Cardiac muscle cell (in vitro differentiated cells and primary cell): ENCODE measurements at places on chromosomes 7 and 10. TPM values are rescaled to one million over a fixed set of nuclear protein-coding genes. Genes with fewer than 3 reads are reported as not detected.

LRRD1 gene
- 0.20 TPM in 1 of 2 replicates, not detected in the other for polyA plus RNA-seq

VWC2 gene
- polyA plus RNA-seq, result 0.30 and 0.67 TPM in 2 replicates

ANK3 gene
- 44.9 and 65.2 TPM in 2 replicates for polyA plus RNA-seq

SMO gene
- polyA plus RNA-seq, result 35.0 and 41.3 TPM in 2 replicates

LRRC18 gene
- polyA plus RNA-seq, result not detected in 2 replicates

CYP2C19 gene
- not detected in 2 replicates for polyA plus RNA-seq

VSTM4 gene
- 3.6 and 6.8 TPM in 2 replicates for polyA plus RNA-seq

TFPI2 gene
- 12.6 and 20.1 TPM in 2 replicates for polyA plus RNA-seq

MSMB gene
- not detected in 2 replicates for polyA plus RNA-seq

CDNF gene
- 1.4 and 2.9 TPM in 2 replicates for polyA plus RNA-seq

SEPHS1 gene
- 99.7 and 105 TPM in 2 replicates for polyA plus RNA-seq

SLC26A4 gene
- polyA plus RNA-seq, result not detected in 2 replicates

TRIM73 gene
- polyA plus RNA-seq, result 10.9 and 11.2 TPM in 2 replicates

FBXW4 gene
- polyA plus RNA-seq, result 18.8 and 19.6 TPM in 2 replicates

ZNF800 gene
- 13.7 and 20.7 TPM in 2 replicates for polyA plus RNA-seq

MMD2 gene
- polyA plus RNA-seq, result not detected in 2 replicates

LIPM gene
- polyA plus RNA-seq, result not detected in 2 replicates

SLC39A12 gene
- 0.29 TPM in 1 of 2 replicates, not detected in the other for polyA plus RNA-seq

ANXA8 gene
- 0.87 and 0.92 TPM in 2 replicates for polyA plus RNA-seq

TIAL1 gene
- 33.8 and 58.1 TPM in 2 replicates for polyA plus RNA-seq

FFAR4 gene
- not detected in 2 replicates for polyA plus RNA-seq

TYW1B gene
- 3.2 and 3.3 TPM in 2 replicates for polyA plus RNA-seq
